ENCODE measurements at places on chromosomes 12 and 14. TPM values are rescaled to one million over a fixed set of nuclear protein-coding genes. Genes with fewer than 3 reads are reported as not detected.

DNA sequence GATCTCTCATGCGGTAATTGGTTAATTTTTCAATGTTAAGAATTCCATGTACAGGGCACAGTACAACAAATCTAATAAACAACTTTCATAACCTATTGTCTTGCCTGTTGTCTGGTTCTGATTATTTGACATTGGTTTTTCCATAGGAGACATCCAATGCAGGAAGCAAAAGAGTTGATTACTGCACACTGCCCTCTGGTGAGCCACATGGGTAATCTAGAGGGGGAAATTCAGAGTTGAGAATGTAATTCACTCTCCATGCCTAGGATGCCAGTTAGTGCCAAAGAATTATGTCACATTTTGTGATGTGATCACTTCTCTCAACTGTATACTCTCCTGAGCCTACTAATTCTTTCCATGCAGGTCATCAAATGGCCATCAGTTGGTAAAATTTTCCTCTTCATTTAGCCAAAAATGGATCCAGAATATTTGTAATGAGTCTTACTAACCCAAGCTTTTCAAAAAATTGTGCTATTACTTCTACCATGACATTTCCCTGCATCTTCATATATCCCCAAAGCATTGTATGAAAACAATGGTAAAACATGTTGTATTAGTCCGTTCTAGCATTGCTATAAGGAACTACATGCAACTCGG, 17.7 kb upstream of the CCDC91 start:
- DNase-seq, result no peak

DNA sequence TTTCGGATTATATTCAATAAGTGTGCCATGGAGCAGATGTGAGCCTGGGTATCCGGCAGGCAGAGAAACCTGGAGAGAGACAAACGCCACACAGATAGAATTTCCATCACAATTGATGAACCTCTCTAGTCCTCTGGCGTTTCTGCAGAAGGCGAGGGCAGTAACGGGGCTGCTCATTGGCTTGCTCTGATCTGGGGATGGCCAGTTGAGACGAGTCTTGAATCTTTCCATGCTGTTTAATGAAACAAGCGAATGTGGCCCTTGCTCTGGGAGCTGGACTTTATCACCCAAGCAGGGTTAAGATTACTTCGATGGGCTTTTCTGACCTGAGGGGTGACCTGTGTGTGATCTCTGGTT, 42.4 kb upstream of the CLMN start:
- no peak for DNase-seq

DNA sequence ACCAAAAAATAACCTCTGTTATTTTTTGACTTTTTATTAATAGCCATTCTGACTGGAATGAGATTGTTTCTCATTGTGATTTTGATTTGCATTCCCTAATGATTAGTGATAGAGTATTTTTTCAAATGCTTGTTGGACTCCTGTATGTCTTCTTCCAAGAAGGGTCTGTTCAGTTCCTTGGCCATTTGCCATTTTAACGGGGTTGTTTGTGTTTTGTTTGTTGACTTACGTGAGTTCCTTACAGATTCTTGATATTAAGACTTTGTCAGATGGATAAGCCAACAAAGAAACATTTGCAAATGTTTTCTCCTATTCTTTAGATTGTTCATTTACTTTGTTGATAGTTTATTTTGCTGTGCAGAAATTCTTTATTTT, 651.6 kb upstream of the LRFN5 start:
- no peak for DNase-seq

TULP3 gene
- 16.6 TPM for polyA plus RNA-seq

Measured in keratinocyte (primary cell).